Breast epithelium (tissue), 4 donors: ENCODE measurements at places on chromosomes 4 and X. TPM values are rescaled to one million over a fixed set of nuclear protein-coding genes. Genes with fewer than 3 reads are reported as not detected.

- H3K27me3 ChIP-seq, result no peaks in the 10 kb centered on the region
- no peaks in the 10 kb centered on the region for H3K4me1 ChIP-seq
- peak within 1 kb of the TSS; percentile 82 for H3K27ac ChIP-seq
- H3K36me3 ChIP-seq, result no peaks in the 10 kb centered on the region
- H3K4me3 ChIP-seq, result peak within 1 kb of the TSS; percentile 48
Observed at GRCh38 chr4:8198906-8199593, at the start of gene SH3TC1. Gene SH3TC1 (plus strand): TSS chr4:8199290. CDS start chr4:8205195, 5,905 bp downstream.

- H3K4me3 ChIP-seq, result no peak overlapping the region
- H3K4me1 ChIP-seq, result no peaks in the 10 kb centered on the region
- H3K36me3 ChIP-seq, result no peaks in the 10 kb centered on the region
- no peak for DNase-seq
- H3K27me3 ChIP-seq, result peaks cover 3% of the 10 kb centered on the region
Observed at GRCh38 chrX:122934131-122934530, 249.9 kb upstream of the GRIA3 start.

DNA sequence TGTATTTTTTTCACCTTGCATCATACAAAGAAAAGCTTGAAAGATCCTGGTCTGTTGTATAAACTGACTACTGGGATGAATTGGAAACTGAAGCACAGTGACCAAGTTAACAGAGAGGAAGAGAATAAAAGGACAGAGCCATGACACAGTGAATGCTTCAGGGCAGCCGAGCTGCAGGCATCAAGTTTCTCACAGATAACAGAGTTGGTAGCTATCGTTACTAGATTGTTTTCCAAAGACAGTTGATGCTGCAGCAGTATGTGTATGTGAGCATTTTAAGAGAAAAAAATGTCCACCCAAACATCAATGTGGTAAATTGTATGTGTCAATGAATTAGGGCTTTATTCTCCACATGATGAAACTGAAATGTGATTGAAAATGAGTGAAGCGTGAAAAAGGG is 1032.7 kb downstream of the ADGRL3 start:
- no peak overlapping the region for H3K4me3 ChIP-seq
- H3K36me3 ChIP-seq, result peaks cover 5% of the 10 kb centered on the region
- no peak for DNase-seq
- no peaks in the 10 kb centered on the region for H3K4me1 ChIP-seq
- H3K27ac ChIP-seq, result no peak overlapping the region
- H3K27me3 ChIP-seq, result no peaks in the 10 kb centered on the region

DNA sequence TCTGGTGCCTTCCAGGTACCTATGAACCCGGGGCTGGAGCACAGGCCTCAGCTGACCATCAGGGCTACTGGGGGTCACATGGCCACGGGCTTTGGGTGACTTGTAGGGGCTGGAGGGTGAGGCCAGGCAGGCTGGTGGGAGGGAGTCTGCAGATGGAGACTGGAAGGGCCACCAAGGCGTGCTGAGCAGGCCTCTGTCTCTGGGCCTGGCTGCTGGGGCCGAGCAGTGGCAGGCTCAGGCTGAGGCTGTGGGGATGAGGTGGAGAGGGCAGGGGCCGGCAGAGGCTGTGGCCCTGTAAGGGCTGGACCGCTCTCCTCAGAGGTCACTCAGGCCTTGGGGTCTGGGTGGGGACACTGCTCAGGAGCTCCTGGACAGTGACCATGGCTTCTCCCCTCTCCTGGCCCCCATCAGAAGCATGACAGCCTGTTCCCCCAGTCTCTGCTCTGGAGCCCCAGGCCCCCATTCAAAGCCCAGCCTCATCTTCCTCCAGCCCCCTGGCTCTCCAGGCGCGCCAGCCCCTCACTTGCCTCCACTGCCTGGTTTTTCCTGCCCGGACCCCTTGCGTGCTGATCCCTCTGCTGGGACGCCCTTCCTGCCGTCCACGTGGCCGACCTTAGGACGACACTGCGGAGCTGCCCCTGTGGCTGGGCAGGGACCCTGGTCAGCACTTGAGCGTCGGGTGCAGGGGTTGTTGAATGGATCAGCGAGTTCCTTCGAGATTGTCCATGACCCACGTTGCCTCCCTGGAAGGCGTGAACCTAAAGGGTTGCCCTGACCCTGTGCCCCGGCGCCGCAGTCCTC is 11.1 kb upstream of the NAT8L start:
- no peaks in the 10 kb centered on the region for H3K4me1 ChIP-seq
- DNase-seq, result no peak
- H3K27ac ChIP-seq, result no peak overlapping the region
- no peaks in the 10 kb centered on the region for H3K36me3 ChIP-seq

- DNase-seq, result no peak
- H3K4me3 ChIP-seq, result no peak overlapping the region
- no peaks in the 10 kb centered on the region for H3K27me3 ChIP-seq
Observed at GRCh38 chrX:54540289-54540688, 10.3 kb downstream of the GNL3L start.

GRCh38 chr4:124483048-124483906 is 229.3 kb downstream of the ANKRD50 start:
- H3K36me3 ChIP-seq, result no peaks in the 10 kb centered on the region
- H3K4me1 ChIP-seq, result no peaks in the 10 kb centered on the region
- no peaks in the 10 kb centered on the region for H3K27me3 ChIP-seq
- no peak for DNase-seq
- H3K27ac ChIP-seq, result no peak overlapping the region

DNA sequence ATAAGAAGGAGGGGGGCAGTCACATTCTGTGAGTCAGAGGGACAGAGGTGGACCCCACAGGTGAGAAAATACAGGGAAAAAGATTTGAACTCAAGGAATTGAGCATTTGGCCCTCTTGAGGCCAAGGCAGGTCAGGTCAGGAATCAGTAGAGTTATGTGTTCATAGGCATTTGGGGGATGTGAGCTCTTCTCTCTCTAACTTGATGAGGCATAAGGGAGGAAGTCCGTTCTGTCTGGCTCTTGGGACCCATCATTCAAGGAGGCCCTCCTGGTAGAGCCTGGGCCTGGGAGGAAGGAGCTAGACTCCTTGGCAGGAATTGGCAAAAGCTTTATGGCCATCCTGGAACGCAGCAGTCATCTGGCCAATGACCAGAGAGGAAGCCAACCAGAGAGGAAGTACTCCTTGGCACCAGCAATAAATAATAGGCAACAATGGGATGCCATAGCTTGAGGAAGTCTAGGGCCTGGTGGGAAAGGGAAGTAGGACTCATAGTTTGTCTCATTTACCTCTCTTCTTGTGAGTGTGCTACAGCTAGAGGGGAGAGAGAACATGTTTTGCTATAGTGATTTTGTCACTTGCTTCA is 53.0 kb downstream of the MSN start:
- H3K27ac ChIP-seq, result no peak overlapping the region
- no peak overlapping the region for H3K4me3 ChIP-seq
- H3K4me1 ChIP-seq, result no peaks in the 10 kb centered on the region
- H3K27me3 ChIP-seq, result no peaks in the 10 kb centered on the region
- no peak for DNase-seq
- H3K36me3 ChIP-seq, result no peaks in the 10 kb centered on the region

DNA sequence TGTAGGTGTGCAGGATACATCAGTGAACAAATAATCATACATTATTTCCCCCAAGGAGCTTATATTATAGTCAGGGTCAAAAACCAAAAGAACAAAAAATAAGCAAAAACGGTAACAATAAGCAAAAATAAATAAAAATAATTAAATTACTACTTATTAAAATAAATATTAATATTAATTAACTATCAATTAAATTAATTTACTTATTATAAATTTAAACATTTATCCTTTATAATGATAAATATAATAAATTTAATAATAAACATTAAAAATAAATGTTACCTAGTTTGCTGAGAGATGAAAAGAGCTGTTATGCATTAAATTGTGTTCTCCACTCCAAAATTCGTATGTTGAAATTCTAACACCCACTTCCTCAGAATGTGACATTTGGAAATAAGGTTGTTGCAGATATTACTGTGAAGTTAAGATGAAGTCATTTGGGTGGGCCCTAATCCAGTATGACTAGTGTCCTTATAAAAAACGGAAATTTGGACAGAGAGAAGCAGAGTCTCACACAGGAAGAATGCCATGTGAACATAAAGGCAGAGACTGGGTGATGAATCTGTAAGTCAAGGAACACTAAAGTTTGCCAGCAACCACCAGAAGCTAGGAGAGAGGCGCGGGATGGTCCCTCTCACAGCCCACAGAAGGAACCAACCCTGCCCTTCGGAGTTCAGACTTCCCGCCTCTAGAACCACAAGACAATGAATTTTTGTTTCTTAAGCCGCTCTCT is 67.2 kb upstream of the IBSP start:
- H3K36me3 ChIP-seq, result no peaks in the 10 kb centered on the region
- no peaks in the 10 kb centered on the region for H3K4me1 ChIP-seq
- no peaks in the 10 kb centered on the region for H3K27me3 ChIP-seq
- no peak overlapping the region for H3K4me3 ChIP-seq

GRCh38 chr4:143736861-143737260 is 36.4 kb upstream of the FREM3 start:
- H3K27ac ChIP-seq, result no peak overlapping the region
- H3K4me3 ChIP-seq, result no peak overlapping the region
- no peaks in the 10 kb centered on the region for H3K36me3 ChIP-seq
- H3K4me1 ChIP-seq, result no peaks in the 10 kb centered on the region
- DNase-seq, result no peak
- no peaks in the 10 kb centered on the region for H3K27me3 ChIP-seq

DNA sequence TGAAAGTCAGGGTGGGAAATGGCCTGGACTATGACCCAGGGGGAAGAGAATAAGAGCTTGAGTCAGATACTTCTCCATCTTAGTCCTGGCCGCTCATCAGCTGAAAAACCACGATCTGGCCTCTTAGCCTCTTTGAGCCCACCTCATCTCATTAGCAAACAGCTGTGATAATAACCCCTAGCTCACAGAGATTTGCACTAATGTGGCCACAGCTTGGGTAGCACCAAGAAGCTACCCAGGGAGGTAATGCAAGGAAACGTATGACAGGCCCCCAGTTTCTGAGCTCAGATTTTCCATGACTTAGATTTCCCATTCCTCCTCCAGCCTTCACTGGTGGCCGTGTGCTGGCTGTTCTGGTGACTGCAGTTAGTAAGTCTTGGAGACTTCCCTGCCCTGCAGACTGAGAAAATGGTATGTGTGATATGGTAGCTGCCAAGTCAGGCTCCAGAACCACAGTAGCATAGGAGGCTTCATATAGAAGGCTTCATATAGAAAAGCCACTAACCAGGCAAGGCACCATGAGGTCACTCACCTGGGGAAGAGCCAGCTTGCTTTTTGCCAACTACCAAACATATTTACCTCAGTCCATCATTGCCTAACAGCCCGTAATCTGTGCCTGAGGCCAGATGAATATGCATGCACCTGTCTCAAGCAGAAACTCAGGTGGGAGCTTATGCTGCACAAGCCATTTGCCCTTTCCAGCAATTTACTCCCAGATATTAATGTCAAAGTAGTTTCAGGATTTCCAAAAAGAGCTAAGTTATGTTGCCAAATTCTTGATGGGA is 51.4 kb upstream of the GABRE start:
- no peaks in the 10 kb centered on the region for H3K4me1 ChIP-seq
- no peaks in the 10 kb centered on the region for H3K36me3 ChIP-seq
- no peak for DNase-seq
- no peak overlapping the region for H3K27ac ChIP-seq
- no peak overlapping the region for H3K4me3 ChIP-seq

The RNF128 gene
- 17.1 TPM for total RNA-seq

The MAGEB10 gene
- total RNA-seq, result not detected

The CENPI gene
- 1.4 TPM for total RNA-seq

The APELA gene
- 0.73 TPM for total RNA-seq

The HDX gene
- 12.1 TPM for total RNA-seq

The ADD1 gene
- total RNA-seq, result 181 TPM
